ENCODE measurements at places on chromosomes 4 and X. TPM values are rescaled to one million over a fixed set of nuclear protein-coding genes. Genes with fewer than 3 reads are reported as not detected.

DNA sequence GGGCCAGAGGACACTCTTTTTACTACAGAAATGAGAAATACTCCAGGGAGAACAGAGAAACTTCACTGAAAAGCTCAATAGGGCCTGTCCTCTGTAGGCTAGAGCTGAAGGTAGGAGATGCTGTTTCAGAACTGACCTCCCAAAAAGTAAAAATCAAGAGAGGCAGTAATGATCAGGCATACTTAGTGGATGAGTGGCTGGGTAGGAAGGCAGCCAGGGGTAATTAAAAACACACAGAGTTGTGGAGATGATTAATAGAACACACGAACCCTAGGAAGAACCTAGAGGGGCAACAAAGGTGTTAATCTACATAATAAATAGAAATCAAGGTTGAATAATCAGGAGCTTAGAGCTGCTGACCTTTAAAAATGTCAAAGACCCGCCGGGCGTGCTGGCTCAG, 582.4 kb upstream of the ADGRL3 start:
- no peak for DNase-seq

- DNase-seq, result no peak
Observed at GRCh38 chr4:31088600-31089230, 368.5 kb downstream of the PCDH7 start.

GRCh38 chr4:86054286-86055032, 305.4 kb downstream of the MAPK10 start:
- DNase-seq, result no peak

DNA sequence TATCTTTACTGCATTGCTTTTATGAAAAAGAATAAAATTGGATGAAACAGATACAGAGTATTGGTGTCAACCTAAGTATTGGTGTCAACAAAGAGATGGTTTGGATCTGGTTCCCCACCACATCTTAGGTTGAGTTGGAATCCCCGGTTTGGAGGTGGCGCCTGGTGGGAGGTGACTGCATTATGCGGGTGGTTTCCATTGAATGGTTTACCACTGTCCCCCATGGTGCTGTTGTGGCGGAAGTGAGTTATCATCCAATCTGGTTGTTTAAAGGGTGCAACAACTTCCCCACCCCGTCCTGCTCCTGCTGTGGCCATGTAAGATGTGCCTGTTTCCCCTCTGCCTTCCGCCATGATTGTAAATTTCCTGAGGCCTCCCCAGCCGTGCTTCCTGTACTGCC, 52.8 kb upstream of the CD99 start:
- no peak for DNase-seq

DNA sequence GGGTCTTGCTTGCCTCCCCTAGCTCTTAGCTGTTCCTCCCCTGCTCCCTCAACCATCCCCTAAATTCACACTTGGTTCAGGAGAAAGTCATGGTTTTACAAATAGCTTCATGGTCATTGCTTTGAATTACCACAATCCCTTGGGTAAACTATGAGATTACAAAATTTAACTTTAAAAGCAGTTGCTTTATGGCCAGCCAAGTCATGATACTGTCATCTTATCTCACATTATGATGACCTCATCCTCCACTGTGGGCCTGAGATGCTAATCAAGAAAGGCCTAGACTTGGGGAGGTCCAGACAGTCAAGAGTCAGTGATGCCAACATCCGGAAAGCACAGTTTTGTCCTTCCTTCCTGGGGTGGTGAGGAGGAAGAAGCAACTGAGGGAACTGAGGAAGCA, 10.5 kb upstream of the FGF16 start:
- no peak for DNase-seq

GRCh38 chr4:31518796-31519250, 798.7 kb downstream of the PCDH7 start:
- no peak for DNase-seq

DNA sequence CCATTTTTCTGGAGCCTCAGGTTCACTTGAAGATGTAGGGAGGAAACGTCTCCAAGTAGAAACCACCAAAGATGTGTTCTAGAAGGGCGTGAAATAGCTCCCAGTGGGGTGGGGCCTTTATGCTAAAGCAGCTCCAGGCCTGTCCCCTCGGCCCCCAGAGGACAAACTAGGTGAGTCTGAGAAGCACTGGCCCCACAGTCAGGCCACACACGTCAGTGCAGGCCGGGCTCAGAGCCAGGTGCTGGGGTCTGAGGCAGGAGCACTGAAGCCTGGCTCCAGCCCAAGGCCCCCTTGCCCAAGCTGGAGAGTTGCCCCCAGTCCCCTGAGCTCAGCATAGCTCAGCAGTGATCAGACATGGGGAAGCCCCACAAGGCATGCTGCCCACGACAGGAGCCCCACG, 95.4 kb upstream of the PSAPL1 start:
- no peak for DNase-seq

DNA sequence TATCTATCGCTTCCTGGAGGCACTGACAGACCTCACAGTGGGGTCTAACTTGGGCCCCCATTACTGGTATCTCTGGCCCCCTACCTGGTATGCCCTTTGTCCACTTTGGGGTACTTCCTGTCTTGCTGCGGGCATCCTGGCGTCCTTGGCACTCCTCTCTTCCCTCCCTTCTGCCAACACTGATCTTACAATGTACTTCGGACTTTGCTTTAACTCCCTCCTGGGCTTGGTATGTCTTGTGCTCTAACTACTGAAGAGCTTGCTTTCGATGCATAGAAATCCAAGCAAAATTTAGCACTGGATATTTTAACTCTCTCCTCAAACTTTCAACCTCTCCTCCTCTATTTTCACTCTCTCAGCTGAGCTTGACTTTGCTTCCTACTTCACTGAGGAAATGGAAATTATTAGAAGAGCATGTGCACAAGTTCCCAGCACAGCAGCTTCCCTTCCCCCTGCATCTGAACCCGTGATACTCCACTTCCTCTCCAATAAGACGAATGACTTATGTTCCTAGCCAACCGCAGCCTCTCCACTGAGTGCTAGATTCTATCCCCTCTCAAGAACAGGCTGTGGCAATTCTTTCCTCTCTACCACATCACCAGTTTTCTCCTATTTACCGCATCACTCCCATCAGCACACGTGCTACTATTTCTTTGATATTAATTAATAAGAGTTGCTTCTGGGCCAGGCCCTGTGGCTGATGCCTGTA, 52.9 kb downstream of the SUPT20HL2 start:
- DNase-seq, result no peak

GRCh38 chr4:94399721-94400120, 52.0 kb upstream of the PDLIM5 start:
- DNase-seq, result no peak

DNA sequence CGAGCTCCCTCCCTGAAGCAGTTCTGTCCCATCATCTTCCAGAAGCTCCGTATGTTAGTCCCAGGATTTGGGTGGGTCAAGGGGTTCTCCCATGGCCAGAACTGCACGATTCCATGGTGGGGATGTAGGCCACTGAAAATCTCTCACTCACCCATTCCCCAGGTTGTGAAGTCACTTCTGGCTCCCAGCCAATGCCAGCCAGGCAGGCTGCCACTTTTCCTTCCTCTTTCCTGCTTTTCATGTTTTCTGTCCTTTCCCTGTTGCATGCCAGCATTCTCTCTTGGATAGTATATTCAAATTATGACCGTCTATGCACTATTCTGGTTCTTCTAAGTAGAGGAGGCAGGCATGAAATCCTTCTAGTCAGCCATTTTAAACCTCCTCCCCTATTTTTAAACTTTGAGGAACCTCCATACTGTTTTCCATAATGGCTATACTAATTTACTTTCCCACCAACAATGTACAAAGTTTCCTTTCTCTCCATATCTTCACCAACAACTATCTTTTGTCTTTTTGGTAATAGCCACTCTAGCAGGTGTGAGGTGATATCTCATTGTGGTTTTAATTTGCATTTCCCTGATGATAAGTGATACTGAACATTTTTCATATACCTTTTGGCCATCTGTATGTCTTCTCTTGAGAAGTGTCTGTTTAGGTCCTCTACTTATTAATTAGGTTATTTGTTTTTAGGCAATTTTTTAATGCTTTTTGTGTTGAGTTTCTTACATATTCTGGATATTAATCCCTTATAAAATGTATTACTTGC, 182.1 kb upstream of the TET2 start:
- no peak for DNase-seq

- no peak for DNase-seq
Observed at GRCh38 chrX:21632027-21632426, 26.1 kb downstream of the KLHL34 start.

DNA sequence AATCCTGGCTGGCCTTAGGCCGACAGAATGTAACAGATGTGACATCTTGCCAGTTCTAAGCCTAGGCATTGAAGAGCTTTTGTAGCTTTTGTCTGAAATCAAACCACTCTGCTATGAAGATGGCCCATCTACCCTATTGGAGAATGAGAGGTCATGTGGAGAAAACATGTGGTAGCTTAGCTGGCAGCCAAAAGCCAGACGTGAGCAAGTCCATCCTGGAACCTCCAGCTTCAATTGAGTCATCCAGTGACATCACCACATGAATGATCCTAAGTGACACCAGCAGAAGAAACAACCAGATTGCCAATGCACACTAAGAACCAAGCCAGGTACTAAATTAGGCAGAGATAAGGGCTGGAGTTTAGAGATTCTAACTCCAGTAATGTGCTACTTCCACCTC, 154.8 kb upstream of the ZFP42 start:
- DNase-seq, result no peak

DNA sequence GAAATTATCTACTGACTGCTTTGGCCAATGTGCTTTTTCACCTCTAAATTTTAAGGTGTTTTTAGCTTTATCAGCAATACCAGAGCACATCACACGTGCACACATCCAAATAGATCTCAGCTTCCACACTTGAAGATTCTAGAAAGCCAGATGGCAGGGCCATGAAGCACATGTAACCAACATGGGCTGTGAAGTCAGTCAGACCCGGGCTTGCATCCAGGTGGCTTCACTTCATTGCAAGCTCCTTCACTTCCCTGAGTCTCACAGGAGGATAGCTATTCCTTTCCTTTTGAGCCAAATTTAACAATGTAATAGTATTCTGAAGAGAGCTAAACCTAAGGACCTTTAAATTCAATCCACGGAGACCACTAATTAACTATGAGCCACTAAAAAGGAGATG, 86.5 kb downstream of the SH3RF1 start:
- no peak for DNase-seq

DNA sequence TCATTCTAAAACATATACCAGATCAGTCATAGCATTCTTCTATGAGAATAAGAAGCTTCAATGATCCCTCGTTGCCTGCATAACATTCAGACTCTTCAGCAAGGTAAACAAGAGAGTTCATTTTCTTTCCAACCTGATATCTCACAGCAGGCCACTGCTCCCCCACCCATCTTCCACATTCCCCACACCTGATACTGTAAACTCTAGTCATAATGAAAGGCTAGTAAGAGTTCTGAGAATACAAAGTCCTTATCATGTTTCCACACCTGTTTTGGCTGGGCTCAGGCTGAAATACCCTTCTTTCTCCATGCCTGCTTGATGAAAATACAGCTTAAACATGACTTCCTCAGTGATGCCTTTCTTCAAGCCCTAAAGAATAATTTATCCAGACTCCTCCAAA, 2.3 kb upstream of the AASDH start:
- no peak for DNase-seq

DNA sequence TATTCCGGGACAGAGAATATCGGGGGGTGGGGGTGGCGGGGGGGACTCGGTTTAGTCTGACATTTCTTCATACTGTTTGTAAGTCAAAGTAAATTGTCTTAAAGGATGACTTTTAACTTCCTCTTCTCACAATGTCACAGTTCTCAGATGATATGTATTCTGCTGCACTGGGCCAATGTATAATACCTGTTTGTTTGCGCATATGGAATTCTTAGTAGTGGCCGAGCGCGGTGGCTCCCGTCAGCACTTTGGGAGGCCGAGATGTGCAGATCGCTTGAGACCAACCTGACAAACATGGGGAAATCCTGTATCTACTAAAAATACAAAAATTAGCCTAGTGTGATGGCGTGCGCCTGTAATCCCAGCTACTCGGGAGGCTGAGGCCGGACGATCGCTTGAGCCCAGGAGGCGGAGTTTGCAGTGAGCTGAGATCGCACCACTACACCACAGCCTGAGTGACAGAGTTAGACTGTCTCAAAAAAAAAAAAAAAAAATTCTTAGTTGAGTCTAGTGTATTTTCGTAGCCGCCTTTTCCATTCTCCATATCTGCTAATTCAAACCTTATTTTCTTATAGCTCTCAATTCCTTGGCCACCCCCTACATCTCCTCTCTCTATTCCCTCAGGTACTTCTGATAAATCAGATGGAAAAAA, 851 bp downstream of the POLR2B start:
- no peak for DNase-seq

GRCh38 chr4:118113220-118113619, 78.9 kb downstream of the NDST3 start:
- DNase-seq, result no peak

GRCh38 chrX:53223955-53224859, 800 bp downstream of the KDM5C start:
- DNase-seq, result no peak

DNA sequence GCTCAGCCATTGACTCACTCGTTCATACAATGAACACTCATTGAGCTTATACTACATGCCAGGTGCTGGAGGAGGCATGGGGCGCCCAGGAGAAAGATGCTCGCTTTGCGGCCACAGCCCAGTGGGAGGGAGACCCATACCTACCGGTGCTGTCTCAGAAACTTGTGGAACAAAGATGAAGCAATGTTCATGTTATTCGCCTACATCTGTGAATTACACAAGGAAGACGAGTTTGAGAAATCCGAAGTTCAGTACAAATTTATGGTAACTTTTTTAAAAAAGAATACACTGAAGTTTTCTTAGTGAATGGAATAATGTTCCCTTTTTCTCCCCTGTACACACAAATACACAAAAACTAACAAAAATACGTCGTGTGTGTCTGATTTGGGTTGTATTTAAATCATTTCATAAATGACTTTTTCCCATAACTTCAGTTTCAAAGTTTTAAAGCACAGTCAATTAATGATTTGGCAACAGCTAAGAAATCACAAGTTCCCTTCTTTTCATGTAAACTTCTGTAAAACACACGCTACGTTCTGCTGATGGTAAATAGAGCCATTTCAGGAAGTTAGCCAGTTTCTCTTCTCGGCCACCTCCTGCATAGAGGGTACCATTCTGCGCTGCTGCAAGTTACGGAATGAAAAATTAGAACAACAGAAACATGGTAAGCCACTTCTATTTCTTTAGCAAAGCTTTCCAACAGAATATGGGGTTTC, at the start of gene TLR8:
TLR8 (plus strand) TSS at position 575 of the 716 bp plus-strand sequence; CDS start at position 662, 87 bp downstream.
- DNase-seq, result no peak

- DNase-seq, result no peak
Observed at GRCh38 chr4:48766131-48766792, 13.8 kb downstream of the FRYL start.

The DUSP21 gene
- not detected for total RNA-seq

The TCEAL7 gene
- total RNA-seq, result not detected

The CISD2 gene
- total RNA-seq, result 29.8 TPM

The INTS6L gene
- total RNA-seq, result 2.0 TPM

The DMP1 gene
- total RNA-seq, result not detected

The XG gene
- not detected for total RNA-seq

The PITX2 gene
- not detected for total RNA-seq

The PRICKLE3 gene
- 6.4 TPM for total RNA-seq

The CABS1 gene
- not detected for total RNA-seq

The FAM114A1 gene
- total RNA-seq, result 55.3 TPM

The OTUD5 gene
- total RNA-seq, result 22.0 TPM

The BTK gene
- total RNA-seq, result 4.7 TPM

The EPHA5 gene
- not detected for total RNA-seq

The RNF175 gene
- total RNA-seq, result not detected

The WDR19 gene
- total RNA-seq, result 21.5 TPM

The SUPT20HL2 gene
- total RNA-seq, result not detected

The IDH3G gene
- 70.1 TPM for total RNA-seq

The GAGE2A gene
- not detected for total RNA-seq
